ENCODE measurements at places on chromosomes 3 and 15.

GRCh38 chr3:115864911-115865310 lies 241.6 kb downstream of the GAP43 start:
- DNase-seq: no peak

- no peak for DNase-seq
Observed at GRCh38 chr15:78195735-78196201, 38.6 kb downstream of the ACSBG1 start.

DNA sequence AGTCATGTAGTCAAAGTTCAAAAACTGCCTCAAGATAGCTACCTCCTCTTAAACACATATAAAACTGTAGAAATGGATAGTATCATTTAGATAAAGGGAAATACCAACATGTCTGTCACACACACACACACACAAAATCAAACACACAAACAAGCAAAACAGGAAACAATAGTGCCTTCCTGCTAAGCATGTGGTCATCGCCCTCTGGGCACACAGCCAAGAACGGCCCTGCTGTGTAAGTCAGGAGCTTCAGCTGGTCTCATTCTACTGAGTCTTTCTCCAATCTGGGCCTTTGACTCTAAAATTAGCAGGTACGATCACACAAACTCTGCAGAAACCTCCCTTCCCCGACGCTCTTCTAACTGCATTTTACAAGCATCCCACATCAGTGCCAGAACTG lies 272.2 kb upstream of the CHRNA7 start:
- DNase-seq: no peak

- DNase-seq: no peak
Observed at GRCh38 chr3:17935222-17935621, 192.8 kb upstream of the TBC1D5 start.

- no peak for DNase-seq
Observed at GRCh38 chr3:61848885-61849284, 287.5 kb downstream of the PTPRG start.

DNA sequence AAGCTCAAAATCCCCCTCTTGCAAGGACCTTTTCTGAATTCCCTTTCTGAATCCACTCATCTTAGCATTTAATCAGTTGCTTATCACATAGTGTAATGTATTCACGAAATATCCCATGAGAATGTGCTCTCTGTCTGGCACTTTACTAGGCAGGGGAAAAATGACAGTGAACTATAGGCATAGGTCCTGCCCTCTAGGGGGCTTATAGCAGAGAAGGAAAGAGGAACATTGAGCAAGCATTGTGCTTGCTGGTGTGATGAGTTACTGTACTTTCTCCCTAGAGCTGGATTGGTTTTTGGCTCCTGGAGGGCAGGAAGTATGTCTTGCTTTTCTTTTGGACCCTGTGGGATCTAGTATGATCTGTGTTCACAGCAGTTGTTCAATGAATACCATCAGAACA lies 26.5 kb downstream of the DUOX2 start:
- DNase-seq: no peak

DNA sequence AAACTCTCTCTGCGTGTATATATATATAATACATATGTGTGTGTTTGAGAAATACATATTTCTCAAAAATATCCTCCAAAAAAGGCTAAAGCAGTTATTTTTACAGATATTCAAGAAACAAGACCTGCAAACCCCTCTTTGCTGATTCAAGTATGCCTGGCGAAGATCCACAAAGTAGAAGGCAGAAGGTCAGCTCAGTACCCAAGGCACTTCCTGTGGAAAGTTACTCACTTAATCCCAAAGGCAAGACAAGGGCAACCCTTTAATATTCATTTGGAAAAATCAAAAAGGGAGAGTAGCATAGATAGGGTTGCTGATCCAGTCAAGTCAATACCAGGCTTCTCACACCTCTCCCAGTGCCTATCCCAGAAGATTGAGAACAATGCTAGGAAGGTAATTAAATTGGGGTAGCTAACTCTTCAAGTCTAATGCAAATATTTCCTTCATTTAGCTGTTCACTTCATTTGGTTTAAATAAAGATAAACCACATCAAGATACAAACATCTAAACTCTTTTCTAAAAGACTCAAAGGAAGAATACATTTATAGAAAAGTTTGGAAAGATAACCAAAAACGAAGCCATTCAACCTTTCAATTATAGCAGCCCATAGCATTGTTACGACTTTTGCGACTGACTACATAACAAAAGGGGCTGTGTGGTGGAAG lies 7.2 kb downstream of the COX17 start:
- DNase-seq: no peak

DNA sequence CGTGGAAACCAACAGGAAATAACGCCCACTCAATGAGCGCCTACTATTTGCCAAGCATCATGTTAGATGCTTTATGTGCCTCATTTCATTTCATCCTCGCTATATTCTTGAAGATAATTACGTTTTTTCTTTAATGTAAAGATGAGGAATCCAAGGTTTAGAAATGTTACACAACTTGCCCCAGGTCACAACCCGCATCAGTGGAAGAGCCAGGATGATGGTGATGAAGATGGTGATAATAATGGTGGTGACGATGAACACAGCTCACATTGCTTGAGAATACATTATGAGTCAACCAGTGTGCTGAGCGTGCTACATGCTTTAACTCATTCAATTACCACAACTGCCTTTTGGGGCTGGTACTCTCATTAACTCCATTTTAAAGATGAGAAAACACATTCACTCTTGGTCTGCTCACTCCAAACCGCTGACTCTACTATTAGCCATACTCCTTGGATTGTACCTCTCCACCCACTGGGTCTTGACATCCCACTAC lies 21.5 kb upstream of the MYO1E start:
- DNase-seq: no peak
